ENCODE measurements at places on chromosomes 2 and 18. TPM values are rescaled to one million over a fixed set of nuclear protein-coding genes. Genes with fewer than 3 reads are reported as not detected.

Gene NPHP1
- 1.4 TPM for total RNA-seq

- no peak overlapping the region for H3K27ac ChIP-seq
- H3K36me3 ChIP-seq, result no peaks in the 10 kb centered on the region
- no peak for DNase-seq
- peaks cover 5% of the 10 kb centered on the region for H3K4me1 ChIP-seq
Measured at GRCh38 chr2:1742681-1743395, 1.5 kb downstream of the PXDN start.

- H3K4me1 ChIP-seq, result peaks cover 4% of the 10 kb centered on the region
- H3K27me3 ChIP-seq, result peaks cover 27% of the 10 kb centered on the region
- DNase-seq, result no peak
- H3K27ac ChIP-seq, result no peak overlapping the region
- no peak overlapping the region for H3K4me3 ChIP-seq
Measured at GRCh38 chr2:227655454-227655853, 11.2 kb upstream of the SCYGR5 start.

DNA sequence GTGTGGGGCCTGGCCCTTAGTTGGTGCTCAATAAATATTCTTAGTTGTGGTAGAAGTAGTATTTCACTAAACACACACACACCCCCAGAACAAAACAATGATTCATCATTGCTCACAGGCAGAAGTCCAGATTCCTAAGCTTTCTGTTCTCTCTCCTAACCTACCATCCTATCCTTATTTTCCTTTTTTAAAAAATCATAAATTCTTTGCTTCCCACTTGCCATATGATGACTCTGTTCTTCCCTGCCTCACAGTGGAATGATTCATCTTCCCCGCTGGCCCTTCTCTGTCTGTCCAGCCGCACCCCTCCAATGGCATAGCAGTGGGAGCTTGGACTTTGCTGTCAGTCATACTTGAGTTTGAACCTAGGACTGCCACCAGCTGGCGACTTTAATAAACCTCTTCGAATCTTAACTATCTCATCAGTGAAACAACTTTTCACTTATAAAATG lies 5.2 kb downstream of the EML6 start:
- peaks cover 44% of the 10 kb centered on the region for H3K27me3 ChIP-seq
- H3K36me3 ChIP-seq, result peaks cover 8% of the 10 kb centered on the region
- peaks cover 10% of the 10 kb centered on the region for H3K4me1 ChIP-seq
- no peak overlapping the region for H3K4me3 ChIP-seq
